ENCODE measurements at places on chromosomes 3 and 15. TPM values are rescaled to one million over a fixed set of nuclear protein-coding genes. Genes with fewer than 3 reads are reported as not detected.

- no peak for DNase-seq
Measured at GRCh38 chr15:74200412-74200815, 2.2 kb downstream of the STRA6 start.

DNA sequence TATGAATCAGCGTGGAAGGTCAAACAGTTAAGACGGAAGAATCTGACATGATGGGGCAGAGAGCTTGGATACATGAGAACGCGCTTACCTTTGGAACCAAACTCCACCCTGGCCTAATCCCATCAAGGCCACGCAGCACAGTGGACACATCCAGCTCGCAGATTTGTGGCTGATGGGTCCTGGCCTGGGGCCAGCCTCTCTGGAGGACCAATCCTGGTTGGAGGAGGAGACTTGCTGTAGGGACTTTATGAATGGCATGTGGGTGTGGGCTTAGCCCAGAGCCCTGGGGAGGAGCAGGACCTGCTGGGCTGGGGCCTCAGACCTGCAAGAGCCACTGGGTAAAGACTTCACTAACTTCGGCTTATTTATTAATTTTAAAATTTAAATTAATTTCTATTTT lies 73.4 kb upstream of the ANKRD34C start:
- DNase-seq: no peak

DNA sequence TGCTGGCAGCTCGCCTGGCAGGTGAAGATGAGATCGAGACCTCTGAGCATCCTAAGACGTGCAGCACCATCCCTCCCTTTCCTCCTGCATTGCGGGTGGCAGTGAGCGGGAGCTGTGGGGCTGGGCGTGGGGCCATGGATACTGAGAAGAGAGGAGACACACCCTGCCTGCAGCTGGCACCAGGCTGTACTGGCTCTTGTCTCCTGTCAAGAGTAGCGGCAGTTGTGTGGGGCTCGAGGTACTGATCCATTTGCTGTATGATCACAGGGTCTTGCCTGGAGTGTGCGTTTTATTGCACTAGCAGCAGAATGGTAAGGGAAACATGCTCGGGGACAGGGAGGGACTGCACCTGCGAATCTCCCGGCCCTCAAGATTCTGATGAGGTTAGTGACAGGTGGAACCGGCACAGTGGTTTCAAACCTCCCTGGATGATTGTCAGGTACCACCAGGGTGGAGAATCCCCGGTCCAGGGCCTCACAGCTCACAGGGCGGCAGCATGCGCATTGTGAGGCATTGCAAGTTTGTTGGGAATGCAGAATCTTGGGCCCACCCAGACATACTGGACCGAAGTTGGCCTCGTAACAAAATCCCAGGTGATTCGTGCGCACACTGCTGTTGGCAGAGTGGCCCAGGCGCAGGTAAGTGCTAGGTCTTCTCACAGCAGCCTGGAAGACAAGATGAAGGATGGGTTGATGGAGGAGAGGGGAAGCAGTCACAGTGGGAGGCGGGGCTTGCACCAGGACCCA lies 14.1 kb downstream of the SYNM start:
- DNase-seq: no peak

DNA sequence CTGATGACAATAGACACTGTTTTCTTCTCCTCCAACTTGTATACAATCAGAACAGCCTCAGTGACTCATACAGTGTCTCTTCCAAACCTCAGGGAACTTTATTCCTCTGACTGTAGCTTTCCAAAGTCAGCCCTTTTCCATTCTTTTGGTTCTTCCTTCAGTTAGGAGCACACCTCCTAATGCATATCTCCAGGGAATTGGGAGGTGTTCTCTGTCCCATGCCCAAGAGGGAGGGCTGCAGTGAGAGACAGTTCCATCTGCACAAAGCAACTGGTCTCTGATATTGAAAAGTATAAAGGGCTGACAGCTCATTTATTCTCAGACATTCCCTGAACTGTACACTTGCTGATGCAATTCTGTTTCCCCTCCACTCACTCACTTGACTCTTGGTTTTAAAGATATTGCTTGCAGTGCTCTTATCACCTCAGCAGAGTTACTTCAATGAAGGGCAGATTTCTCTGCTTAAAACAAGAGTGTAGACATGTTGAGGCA lies 337.8 kb upstream of the TBC1D5 start:
- no peak for DNase-seq

DNA sequence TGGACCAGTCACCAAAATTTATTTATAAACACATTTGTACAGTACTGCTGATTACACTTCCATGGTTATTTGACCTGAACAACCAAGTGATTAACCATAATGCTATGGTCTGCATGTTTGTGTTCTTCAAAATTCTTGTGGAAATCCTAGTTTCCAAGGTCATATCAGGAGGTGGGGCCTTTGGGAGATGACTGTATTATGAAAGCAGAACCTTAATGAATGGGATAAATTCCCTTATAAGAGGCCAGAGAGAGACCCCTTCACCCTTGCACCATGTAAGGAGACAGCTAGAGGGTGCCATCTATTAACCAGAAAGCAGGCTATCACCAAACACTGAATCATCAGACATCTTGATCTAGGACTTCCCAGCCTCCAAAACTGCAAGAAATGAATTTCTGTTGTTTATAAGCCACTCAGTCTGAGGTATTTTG lies 1.9 kb downstream of the SCAPER start:
- DNase-seq: no peak

DNA sequence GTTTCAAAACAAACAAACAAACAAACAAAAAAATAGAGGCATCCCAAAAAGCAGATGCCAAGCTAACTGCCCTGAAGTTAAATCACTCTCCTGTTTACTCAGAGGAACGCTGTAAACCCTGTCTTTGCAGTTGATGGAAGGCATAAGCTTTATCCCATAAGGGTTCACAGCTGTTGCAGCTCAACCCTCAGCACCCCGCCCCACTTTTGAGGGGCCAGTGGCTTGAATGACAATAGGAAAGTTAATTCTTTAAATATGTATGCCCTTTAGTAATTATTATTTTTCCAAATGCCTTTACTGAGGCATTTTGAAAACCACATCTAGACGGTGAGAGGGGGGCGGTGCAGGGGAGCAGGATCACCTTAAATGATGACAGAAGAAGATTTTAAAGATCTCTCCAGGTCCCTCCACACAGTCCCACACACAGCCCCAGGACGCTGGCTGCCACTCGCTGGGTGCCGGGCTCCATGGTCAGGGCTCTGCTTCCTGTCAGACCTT lies 272.1 kb downstream of the FAM43A start:
- no peak for DNase-seq

DNA sequence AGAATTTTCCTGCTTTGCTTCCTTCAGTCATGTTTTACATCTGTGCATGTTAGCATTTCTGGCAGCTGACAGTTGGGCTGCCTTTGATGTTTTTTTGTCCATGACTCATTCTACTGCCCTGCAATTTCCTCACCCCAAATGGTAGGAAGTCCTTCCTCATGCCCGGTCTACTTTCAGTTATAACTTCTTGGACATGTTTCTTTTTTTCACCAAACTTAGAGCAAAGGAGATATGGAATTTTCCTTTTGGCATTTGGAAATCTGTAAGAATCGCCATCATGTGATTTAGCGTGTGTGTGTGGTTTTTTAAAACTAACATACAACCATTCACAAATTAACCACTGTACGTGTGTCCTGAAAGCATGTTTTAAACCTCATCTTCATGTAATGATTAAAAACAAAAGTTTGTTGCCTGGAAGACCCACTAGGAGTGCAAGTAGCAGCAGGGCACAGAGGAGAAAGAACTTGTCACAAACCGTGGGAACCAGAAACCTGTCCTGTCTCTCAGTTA lies 430.7 kb upstream of the CFAP20DC start:
- no peak for DNase-seq

DNA sequence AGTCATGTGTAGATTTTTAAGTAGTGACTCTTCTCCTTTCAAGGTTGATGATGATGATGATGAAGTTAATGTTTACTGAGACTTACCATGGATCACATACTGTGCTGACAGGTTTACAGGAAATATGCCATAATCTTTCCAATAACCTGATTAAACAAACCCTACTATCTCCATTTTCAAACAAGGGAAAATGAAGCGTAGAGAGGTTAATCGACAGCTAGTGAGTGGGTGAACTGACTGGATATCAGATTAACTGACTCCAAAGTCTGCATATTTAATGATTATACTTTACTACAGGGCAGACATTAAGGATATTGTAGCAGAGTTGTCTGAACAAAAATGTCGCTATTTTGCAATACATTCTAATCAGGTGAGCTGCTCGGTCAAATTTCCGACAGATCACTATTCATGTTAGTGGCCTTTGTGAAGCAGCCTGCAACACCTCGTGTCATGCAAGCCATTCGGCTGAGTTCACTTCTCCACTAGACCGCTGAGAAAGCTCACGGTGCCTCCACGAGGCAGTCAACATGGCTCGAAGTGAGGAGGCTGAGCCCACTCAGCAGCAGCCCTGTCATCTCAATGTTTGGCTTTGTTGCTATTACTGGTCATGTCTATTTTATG lies 264.2 kb downstream of the NFKBIZ start:
- DNase-seq: no peak

GRCh38 chr3:11154036-11154952 lies at the start of gene HRH1:
Gene HRH1 (plus strand): TSS chr3:11154493. CDS start chr3:11259038, 104,545 bp downstream.
- peak; percentile 29 for DNase-seq

GRCh38 chr3:67863869-67864268 lies 209.5 kb upstream of the SUCLG2 start:
- DNase-seq: peak; percentile 15

DNA sequence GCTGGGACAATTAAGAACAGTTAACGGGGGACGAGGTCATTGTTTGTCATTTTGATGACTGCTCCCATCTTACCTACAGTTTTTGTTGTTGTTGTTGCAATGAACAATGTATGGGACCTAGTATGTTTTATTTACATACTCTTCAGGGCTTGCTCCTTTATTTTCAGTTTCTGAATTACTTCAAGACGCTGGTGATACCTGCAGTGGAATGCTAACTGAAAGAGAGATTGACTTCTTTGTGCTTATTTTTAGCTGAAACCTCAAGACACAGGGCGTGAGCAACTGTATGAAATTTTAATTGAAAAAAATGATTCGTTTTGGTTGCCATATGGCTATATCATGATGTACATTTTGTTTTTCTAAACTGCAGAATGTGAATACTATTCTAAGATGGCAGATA lies 297.9 kb downstream of the EDEM1 start:
- DNase-seq: no peak

DNA sequence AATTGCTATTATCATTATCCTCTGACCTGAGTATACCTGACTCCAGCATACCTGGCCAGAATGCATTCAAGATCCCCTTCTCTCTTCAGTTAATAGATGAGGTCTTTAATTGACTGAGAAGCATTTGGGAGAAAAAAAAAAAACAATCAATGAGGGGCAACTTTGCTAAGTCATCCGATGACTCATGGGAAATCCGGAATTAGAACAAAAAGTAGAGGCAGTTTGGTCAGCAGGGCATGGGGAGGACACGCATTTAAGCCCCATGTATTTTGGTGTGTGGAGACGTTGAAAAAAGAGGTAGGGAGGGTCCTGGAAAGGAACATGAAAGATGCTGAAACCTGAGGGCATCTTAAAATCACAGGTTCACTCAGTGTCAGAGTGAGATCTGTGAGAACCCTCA lies 256.2 kb downstream of the RORA start:
- DNase-seq: no peak

DNA sequence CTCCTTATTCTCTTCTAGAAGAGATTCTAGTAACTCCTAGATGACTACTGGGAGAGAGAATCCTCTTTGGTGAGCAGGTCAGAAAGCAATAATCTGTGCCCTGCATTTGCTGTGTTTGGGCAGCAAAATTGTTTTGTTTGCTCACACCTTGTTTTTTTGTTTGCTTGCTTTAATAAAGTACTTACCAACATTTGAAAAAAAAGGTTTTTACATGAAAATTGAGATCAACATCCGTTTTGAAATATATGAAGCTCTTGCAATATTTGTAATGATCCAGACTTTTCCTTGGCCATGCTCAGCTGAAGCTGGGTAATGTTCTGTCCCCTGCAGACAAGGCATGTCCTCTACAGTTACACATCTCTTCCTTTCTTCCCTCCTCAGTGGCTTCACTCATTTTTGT lies 62.2 kb downstream of the DIPK2A start:
- DNase-seq: no peak

DNA sequence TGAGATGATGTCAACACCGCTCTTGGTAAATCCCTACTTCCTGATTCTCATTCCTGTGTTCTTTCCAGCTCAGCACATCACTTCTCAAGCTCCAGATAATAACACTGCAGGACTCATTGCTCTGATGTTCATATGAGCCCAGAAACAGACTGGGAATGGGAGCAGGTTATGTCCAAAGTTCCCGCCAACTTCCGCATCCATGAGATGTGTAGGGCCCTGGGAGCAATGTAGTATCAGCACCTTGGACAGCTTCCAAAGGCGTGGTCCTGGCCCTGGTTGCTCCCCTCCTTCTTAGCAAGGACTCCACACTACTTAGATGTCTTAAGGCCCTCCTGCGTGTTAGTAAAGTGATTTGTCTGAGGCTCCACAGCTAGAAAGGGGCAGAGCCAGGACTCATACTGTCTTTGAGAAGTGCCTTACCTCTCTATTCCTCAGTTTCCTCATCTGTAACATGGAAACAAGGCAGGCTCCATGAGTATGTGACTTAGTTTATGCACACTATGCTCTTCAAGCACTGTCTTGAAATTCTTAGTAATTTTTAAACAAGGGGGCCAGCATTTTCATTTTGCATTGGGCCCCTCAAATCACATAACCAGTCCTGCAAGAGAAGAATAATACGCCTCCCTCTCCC lies 27.9 kb upstream of the SLC6A1 start:
- peak; percentile 67 for DNase-seq

DNA sequence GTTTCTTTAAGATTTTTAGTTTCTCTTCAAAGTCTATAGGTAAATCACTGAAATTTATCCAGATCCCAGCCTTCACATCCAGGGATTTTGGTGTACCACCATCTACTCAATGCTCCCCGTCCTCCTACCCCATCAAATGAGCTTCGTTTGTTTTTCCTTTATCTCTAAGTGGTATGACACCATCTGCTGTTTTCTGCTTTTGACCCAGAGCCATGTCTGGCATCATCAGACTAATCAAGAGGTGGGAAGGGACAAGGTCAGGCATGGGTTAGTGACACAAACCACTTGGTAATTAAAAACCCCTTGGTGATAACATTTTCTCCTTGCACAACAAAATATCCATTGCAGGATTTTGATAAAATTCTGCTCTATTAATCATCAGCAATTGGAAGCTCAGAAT lies 92.7 kb upstream of the GOLGA8J start:
- DNase-seq: no peak

DNA sequence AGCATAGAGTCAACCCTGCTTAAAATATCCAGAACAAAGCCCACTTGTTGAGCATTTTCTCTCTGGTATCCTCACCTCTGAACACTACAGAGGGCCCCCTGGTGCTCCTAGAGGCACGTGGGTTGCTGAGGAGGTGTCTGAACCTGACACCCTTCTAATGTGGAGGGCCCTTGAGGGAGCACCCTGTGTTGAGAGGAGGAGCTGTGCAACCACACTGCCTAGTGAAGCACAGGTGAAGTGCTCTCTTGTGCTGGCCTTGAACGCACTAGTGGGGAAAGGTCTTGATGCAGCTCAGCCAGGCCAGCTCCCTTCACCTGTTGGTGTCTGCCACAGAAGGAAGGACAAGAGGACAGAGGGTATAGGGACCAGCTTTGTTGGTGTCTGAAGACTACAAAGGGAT lies 51.9 kb downstream of the CCK start:
- DNase-seq: no peak

The PIGZ gene
- total RNA-seq: 0.55 TPM

The ADAMTSL3 gene
- 1.1 TPM for total RNA-seq

The CPN2 gene
- total RNA-seq: 0.09 TPM

The MST1 gene
- 17.2 TPM for total RNA-seq

The PRSS50 gene
- total RNA-seq: 1.4 TPM

The CFAP100 gene
- not detected for total RNA-seq

The CHRFAM7A gene
- 8.7 TPM for total RNA-seq

The DPPA2 gene
- 15.0 TPM for total RNA-seq

Measured in WTC11 (cell line).